A172 (cell line): ENCODE measurements at places on chromosomes 5 and 9.
A peak's percentile ranks its signal among the peaks of the same experiment; 100 is the strongest.

DNA sequence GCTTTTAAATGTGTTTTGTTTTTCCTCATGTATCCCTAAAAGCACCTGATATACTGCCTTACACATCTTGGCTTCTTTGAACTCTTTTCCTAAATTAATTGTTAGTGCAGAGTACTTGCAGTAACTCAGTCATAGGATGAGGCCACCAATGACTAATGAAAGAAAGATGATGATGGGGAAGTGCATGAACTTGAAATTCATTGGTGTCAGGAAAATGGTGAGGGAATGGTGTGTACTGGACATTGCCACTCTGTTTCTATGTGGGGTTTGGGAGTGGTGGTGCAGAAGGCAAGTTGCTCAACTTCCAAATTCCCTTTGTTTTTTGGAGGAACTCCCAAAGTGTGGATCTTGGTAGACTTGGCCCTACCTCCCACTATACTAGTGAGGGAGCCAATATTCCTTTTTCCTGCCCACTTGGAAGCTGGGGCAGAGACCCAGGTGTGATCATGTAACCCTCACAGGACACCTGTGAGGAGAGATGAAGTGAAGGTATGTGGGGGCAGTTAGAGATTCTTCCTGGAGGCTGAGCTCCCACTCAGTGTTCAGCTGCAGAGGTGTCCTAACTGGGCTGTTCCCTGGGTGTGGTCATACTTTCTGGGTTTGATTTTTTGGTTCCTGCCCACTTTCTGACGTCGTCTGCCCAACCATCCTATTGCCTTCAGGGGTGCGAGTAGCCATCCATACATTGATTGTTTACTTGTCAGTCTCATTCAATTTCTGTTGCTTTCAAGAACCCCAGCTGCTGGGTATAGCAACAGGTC, 298.5 kb downstream of the MAST4 start:
- DNase-seq, result no peak

GRCh38 chr5:9188131-9188530, 357.7 kb downstream of the SEMA5A start:
- peak; percentile 94 for DNase-seq

DNA sequence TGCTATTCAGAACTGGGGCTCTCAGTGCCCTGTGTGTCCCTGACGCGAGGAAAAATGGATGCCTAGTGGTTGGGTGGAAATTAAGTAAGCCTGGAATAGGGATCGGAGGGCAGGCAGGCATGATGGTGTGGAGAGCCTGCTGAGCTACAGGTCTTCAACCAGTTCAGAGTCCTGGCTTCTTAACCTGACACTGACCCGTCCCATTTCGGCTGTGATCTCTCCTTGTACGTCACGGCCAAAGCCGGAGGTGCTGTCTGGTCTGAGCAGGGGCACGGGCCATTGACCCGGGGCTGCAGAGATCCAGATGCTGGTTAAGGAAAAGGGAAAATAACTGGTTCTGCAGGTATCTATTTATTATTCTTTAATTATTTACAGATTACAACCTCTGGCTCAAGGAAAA, 27.9 kb downstream of the RHOBTB3 start:
- DNase-seq, result no peak

DNA sequence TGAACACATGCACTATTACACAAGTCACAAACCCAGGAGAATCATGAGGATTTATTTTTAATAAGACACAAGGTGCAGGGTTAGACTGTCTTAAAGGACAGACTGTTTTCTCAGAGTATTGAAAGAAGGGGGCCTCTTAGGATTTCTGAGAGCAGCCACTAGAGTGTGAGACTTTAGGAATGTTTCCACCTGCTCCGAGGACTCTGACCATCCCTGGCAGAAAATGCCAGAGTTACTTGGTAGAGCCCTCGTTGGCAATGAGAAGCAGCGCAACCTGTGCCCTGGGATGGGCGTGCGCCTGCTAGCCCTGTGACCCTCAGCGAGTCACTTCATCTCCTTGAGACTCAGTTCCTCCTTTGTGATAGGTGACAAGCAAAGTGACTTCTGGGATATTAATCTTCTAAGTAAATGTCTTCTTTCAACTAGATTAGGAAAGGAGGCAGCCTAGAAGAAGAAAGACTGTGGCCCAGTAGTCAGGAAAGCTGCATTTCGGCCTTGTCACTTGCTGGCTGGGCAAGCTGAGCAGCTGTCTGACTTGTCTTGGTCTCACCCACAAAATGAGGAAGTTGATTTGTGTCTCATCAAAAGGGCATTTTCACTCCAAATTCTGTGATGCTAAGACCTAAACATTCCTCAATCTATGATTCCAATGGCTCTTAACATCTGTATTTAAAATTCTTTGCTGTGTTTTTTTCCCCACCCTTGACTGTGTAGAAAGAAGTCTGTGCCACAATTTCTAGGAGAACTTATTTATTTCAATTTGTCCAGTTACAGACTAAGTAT, 60.5 kb downstream of the PTCD2 start:
- no peak for DNase-seq

GRCh38 chr5:82540301-82540700, 262.1 kb upstream of the RPS23 start:
- DNase-seq, result no peak

GRCh38 chr5:93601802-93602155, 18.8 kb downstream of the NR2F1 start:
- DNase-seq, result no peak

DNA sequence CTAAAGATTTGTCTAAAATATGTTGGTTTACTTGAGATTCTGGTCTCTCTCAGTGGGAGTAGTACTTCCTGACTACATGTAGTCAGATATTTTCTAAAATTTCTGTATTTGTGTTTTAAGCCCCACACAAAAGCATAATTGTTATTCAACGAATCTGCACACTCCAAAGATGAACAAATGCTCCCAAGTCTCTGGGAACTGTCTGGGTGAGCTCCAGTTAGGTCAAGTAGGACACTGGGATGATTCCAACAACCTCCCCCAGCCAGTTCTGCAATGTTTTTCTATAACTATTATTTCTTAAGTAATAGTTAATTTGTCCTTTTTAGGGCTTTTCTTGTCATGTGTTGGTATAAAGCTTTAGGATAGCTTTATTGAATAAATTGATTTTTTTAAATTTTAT, 174.6 kb downstream of the FAM174A start:
- DNase-seq, result no peak

DNA sequence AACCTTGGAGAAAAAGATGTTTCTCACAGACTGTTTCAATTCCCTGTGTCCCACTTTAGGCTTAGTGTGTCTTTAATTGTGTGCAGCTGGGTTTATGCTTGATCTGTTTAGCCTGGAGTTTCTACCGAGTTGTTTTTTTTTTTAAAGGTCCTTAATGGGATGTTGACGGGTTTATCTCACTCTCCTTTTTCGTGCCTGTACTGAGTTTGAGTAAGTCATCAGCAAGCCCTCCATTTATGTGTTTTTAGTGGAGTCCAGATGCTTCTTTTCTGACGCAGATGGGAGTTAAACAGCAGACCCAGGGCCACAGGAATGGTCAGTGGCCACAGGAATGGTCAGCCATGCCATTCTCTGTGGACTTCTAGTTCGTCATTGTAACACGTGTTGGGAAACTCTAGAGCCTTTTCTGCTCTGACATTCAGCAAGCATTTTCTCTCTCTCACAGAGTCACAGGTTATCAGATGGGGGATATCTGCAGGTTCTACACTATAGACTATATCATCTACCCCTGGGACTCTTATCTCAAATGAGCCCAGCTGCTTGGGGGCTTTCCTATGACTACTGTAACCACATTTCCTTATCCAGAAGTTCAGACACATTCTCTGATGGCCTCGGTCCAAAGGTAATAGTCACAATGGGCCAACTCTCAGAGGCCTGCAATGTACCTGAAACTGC, 190.5 kb downstream of the TTLL11 start:
- peak; percentile 92 for DNase-seq

- no peak for DNase-seq
Measured at GRCh38 chr5:83991566-83992224, 271.0 kb upstream of the HAPLN1 start.
